ENCODE measurements at places on chromosomes 11 and 22. TPM values are rescaled to one million over a fixed set of nuclear protein-coding genes. Genes with fewer than 3 reads are reported as not detected.

DNA sequence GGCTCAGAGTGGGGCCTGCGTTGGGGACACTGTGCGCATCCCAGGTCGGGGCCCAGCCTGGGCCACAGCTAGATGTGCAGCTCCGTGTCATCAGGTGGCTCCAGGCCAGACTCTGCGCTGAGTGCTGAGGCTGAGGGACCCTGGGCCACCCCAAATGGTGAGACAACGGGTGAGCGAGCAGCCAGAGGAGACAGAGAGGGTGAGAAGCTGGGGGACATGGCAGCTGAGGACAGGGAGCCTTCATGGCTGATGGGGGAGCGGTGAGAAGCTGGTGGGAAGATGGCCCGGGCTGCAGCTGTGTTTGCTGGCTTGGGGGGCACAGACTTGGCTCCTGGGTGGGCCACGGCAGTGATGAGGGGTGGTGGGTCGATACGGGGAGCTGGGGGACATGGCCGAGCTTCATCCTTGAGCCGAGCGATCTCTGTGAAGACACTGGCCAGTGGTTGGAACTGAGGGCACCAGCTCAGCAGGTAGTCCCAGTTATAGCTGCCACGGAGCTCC lies 2.5 kb upstream of the TPP1 start:
- DNase-seq: no peak

DNA sequence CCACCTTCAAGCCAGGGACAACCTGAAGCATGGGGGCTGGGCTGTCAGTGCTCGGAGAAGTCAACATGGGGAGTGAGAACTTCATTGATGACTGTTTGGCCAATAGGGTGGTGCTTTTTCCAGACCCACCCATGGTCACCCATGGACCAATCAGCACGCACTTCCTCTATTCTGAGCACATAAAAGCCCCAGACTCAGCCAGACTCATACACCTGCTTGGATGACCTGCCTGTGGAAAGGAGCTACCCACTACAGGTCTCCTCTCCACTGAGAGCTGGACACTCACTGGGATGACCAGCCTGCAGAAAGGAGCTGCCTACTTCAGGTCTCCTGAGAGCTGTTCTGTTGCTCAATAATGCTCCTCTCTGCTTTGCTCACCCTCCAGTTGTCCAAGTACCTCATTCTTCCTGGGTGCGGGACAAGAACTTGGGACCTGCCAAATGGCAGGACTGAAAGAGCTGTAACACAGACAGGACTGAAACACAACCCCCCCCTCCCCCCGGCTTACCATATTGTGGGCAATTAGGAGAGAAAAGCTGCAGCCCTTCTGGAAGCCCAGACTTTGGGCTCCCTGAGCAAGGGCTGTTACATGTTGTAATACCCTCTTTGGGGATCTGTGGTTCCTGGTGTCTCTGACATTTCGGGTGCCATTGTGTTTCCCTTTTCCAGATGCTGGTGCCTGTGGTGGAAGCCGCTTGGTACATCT lies 44.4 kb upstream of the WNT11 start:
- DNase-seq: no peak

DNA sequence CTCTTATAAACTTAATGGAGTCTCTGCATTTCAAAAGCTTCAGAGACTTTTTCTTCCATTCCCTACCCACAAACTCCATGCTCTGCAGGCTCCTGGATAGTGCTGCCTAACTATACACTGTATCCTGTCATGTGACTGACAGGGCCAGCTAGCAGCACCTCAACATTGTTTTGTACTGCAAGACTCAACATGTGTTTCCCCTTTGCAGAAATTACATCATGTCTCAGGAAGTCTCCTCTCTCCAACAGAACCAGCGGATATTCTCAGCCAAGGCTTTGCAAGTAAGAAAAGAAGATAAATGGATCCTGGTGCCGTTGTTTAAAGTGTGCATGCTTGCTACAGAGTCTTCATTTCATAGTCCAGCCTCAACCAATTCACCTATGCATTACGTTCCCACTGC lies 164.0 kb upstream of the UBASH3B start:
- DNase-seq: no peak

DNA sequence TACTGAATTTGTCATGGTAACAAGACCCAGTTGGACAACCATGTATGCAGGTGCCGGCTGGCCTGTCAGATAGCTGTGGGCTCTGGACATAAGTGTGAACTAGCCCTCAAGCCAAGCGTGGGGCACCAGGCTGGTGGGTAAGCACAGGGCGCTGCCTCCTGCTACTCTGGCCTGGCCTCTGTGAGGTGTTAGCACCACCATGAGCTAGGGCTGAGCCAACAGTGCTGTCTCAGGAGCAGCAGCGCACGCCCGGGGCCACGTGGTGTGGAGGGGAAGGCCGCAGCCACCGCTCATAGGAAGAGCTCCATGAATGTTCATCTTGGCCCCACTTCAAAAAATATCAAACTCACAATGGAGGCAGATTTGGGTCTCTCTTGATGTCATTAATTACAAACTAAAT lies 35.3 kb upstream of the GNB1L start:
- no peak for DNase-seq

- peak; percentile 71 for DNase-seq
Measured at GRCh38 chr11:75328426-75329277, 22.8 kb downstream of the ARRB1 start.

GRCh38 chr11:102436561-102436960 lies 16.0 kb downstream of the TMEM123 start:
- no peak for DNase-seq

DNA sequence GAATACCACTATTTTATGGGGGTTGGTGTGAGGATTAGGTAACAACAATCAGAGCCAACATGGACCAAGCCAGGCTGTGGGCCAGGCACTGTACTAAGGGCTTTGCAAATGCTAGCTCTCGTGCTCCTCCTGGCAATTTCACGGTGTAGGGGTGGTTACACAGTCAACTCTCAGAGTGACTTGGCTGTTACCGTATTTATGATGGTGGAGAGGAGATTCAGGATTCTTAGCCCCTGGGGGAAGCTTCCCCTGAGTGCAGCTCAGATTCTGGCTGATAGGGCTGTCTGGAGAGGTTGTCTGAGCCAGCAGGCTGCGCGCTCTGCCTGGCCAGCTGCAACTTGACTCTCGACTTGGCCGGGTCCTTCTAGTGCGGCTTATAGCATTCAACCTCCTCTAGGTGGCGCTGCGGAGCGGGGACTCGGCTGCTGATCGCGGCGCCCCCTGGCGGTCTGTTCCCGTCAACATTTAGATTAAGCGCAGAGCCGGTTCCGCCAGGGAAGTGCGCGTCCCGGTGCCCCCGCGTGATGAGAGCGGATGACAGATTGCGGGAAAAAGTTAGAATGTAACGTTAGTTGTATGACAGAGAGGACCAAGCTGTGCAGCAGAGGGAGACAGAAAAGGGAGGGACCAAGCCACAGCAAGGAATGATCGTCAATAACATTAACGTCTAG lies 4.5 kb upstream of the NCF4 start:
- DNase-seq: peak; percentile 93

DNA sequence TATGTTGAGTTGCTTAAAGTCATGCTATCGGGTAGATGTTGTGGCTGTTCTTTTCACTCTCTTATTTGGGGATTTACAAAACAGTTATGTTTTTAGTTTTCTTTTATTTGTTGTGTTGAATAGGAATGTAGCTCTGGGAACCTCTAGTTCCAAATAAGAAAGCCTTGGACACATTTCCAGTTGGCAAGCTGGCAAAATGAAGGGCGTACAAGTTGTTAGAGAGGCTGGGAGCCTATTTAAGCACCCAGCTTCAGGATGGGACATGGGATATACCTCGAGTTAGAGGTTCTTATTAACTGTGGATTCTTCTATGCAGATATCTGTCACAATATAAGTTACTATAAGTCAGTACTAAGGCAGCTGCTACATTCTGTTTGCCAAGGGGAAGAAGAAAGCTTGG lies 22.8 kb downstream of the PPARA start:
- DNase-seq: no peak

MMP12 gene
- not detected for total RNA-seq

CNGA4 gene
- not detected for total RNA-seq

OOSP4B gene
- total RNA-seq: not detected

Data from left lobe of liver (tissue), 2 donors.